ENCODE measurements at places on chromosomes 5 and 9.

DNA sequence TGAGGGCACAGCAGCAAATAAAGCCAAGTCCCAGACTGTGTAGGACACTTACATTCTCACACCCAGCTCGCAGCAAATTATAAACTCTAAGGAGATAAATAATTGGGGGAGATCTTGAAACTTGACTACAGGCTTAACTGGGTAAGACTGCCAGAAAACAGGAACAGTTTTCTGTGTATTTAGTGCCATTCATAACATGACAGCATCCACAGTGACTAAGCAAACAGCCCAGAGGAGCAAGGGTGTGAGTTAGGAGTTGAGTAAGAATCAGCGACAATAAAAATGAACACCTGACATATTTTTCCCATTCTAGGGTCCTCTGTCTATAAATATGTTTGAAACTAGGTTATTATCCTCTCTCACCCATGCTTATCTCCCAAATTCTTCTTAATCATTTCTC, 370.9 kb upstream of the WWC1 start:
- no peak for DNase-seq

- DNase-seq: no peak
Observed at GRCh38 chr5:91443761-91444467, 60.8 kb upstream of the ARRDC3 start.

DNA sequence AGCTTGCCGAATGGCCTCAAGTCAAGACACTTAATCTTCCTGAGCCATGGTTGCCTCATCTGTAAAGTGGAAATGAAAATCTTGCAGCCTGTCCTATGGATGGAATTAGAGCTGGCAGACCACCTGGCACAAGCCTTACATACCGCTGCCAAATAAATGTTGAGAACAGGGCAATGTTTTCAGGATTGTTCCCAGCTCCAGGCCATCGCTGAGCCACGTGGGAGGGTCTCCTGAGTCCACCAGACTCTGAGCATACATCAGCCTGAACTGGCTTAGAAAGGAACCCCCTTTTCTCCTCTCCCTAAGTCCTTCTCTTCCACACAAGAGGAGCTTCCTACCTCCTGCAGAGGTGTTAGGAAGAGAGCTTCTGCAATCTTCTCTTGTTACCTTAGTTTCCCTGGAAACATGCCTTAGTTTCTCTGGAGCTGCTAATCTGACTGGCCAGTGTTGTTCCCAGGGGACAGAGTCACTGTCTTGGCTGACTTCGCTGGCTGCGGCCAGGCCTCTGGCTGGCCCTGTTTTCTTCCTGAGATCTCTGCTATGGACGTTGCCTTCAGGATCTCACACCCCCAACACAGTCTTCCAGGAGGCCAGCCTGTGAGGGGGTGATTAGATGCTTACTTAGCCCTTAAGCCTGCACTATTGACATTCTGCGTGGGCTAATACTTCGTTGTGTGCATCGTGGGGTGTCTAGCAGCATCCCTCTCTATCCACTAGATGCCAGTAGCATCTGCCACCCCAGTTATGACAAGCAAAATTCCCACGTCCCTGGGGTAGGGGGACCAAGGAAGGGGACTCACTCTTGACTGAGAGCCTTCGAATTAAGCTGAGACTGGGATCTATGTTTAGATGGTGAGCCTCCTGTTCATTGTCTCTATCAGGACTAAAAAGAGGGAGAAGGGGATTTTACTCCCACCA, 62.2 kb downstream of the BOD1 start:
- DNase-seq: no peak

DNA sequence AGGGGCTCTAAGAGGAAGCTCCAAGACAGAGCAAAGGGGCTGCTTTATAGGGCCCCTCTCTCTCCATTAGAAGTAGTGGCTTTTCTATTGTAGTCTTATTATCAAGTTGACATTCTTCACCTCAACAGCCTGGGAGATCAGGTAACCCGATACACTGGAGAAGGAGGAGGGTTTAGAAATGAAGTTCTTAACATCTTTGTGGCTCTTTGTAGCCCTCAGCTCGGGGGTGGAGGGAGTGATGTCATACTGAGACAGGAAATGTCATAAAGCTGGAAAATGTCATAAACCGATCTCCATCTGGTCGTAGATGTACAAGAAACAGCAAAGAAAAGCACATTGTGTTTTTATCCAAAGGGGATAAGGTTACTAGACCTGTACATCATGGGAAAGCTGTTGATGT, 17.9 kb downstream of the PDZD2 start:
- DNase-seq: no peak

Measured in GM03348 (cell line).